ENCODE measurements at places on chromosomes 7 and 10.

DNA sequence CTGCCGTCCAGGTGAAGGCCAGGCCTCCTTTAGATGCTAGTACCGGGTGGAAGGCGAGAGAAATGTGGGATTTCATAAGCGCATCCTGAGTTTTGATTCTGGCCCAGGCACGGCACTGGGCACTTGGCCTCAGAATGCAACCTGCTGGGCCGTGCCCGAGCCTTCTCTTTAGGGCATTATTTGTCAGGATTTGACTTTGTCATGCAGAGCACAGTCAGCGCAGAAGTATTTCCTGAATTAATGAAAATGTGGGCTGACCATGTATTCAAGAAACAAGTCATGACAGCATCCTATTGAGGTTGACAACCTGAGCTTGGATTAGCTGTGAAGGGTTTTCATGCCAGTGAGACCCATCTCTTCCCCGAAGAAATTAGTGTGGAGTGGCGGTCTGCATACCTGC lies 34.4 kb downstream of the RCC1L start:
- DNase-seq = no peak

DNA sequence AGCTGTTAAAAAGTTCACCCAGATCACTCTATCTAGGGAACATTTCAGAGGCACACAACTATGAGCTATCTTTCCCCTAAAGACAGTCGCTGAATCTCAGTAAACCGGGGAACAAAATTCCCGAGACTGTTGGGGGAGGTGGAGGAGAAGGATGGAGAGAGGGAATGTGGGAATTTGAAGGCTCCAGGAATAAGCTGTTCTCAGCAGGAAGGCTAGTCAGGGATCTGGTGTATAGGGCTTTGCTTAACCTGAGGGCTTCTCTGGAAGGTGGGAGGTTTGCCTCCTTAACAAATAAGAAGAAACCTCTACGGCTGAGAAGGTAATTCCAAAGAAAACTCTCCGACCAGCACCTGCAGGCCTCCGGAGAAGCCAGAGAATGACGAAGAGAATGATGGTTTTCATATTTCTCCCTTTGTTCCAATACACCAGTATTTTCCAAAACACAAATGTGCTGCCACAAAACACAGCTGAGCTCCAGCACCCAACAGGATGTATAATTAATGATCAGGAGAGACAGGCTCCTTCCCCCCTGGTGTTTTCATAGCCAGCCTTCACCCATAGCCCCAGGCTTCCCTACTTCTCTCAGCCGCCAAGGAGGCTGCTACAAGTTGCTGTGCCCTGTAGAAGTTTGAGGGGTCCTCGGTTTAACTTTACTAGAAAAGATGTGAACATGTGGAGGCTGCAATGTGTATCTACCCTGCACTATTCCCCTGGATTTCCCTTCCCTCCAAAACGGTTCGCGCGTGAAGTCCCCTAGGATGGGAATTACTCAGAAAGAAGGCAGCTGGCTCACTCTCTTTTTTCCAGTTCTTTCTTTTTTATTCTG lies 2.0 kb downstream of the KCNMA1 start:
- no peak for DNase-seq

DNA sequence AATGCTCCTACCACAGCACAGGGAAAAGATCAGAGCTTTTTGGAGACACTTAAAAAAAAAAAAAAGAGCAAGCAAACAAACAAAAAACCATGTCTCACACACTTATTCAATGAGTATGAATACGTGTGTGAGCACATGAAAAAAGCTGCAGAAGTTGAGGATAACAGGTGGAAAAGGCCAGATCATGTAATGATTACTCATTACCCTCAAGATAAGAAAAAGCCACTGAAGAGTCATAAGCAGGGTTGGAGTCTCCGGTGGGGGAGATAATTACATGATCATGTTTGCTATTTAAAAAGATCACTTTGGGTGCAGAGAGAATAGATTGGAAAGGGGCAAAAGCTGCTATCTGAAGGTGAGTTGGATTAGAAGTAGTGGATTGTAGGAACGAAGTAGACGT lies 77.0 kb downstream of the POU6F2 start:
- DNase-seq = no peak

DNA sequence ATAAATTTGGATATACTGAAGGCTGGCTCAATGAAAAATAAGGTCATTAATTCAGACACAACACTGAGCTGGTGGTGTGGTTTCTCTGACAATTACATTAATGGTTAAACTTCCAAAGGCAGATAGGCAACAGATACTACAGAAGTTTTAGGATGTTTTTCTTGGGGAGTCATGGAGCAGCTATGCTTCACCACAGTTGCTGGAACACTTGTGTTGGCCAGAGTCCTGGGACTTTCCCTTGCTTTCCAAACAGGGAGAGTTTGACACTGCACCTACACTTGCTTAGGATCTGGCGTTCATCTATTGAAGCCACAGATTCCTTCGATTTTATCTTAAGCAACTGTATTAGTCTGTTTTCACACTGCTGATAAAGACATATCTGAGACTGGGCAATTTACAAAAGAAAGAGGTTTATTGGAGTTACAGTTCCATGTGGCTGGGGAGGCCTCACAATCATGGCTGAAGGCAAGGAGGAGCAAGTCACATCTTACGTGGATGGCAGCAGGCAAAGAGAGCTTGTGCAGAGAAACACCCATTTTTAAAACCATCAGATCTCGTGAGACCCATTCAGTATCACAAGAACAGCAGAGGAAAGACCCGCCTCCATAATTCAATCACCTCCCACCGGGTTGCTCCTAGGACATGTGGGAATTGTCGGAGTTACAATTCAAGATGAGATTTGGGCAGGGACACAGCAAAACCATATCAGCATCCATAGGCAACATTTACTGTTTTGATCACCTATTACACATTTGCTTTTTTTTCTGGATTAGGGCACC lies 27.8 kb upstream of the TMEM178B start:
- no peak for DNase-seq

GRCh38 chr10:77498210-77498609 lies 139.4 kb downstream of the KCNMA1 start:
- no peak for DNase-seq

- peak; percentile 5 for DNase-seq
Observed at GRCh38 chr10:78258323-78259030, 224.8 kb downstream of the RPS24 start.

GRCh38 chr7:43018446-43018845 lies 86.3 kb downstream of the MRPL32 start:
- no peak for DNase-seq

GRCh38 chr10:125016611-125017202 lies 74.8 kb downstream of the ZRANB1 start:
- no peak for DNase-seq

DNA sequence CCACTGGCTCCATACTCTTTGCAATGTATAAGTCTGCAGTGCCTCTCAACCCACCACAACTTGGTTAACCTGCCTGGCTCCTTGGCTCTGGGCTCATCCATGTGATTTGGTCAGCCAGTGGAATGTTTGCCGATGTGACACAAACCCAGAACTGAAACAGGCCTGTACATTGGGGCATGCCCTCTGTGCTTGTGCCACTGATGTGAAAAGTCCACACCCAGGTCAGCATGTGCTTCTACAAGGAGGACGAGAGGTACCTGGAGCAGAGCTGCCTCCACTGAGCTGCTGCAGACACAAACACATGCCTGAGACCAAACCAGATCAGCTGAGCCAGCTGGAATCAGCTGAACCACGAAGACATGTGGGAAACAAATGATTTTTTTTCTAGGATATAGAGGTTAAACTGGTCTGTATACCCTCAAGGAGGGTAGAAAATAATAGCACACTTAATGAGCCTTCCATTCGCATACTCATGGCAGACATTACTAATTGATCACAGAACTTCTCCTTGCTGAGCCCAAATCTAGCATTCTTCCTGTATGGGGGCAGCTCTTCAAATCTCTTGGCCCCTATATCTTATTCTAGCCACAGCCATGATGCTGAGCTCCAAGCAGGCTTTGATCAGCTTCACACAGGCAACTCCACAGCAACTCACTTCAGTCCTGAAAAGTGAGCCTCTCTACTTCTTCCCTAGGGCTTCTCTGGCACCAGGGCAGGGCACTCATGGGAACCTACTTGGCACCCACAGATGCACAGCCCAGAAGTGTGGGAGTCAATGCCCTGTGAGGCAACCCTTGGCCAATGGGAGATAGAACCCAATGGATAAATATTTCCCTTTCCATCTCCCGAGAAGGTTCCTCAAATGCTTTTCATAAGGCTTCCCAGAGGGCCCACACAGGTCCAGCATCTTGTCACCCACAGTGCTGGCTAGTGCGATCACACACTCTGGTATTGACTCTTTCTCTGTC lies 18.6 kb downstream of the PYROXD2 start:
- no peak for DNase-seq

GRCh38 chr10:104641937-104642657 lies 1.0 kb downstream of the SORCS3 start:
- DNase-seq = no peak

DNA sequence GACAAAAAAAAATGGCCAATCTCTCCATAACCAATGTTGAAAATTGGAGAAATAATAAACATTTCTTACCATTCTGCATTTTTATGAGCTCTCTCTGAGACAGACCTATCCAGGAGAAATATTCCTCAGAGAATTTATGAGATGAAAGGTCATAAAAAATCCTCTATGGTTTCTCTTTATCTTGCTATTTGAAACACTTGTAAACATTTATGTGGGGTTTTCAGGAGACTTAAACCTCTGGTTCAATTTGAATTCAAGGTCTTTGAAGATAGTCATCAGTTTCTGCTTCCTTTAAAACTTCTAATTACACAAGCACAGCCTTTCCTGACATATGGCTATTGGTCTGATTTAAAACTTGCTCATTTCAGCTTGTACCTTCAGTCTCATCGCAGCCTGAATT lies 78.5 kb upstream of the APBB1IP start:
- no peak for DNase-seq

GRCh38 chr10:11118686-11119085 lies 101.0 kb downstream of the CELF2 start:
- DNase-seq = no peak

DNA sequence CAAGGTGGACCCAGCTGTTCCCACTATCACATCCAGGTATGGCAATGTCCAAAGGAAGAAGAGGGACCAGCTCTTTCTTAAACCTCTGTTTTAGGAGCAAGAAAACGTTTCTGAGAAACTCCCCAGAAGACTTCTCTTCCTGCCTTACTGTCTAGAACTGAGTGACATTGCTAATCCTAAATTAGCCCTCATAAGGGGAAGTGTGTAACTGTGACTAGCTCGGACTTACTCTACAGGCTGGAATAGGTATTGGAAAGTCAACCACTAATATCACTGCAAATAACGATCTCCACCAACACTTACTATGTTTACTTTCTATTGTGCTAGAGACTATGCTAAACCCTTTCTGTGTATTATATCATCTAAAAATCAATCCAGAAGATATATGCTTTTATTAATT lies 49.9 kb upstream of the RELN start:
- no peak for DNase-seq

DNA sequence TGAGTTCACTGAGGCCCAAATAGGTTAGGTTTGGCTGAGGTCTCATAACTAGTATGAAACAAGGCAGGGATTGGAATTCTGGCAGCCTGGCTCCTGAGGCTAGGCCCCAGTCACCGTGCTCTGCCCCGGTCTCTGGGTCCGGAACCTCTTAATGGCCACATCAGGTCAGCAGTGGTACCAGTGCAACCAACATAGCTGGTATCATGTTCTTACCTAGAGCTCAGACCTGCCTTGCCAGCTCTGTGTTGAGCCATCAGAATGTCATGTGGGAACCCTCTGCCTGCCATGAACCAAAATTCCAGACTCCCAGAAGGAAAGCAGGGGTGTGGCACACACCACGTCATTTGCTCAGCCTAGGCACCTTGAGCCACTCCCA lies 56.5 kb downstream of the ZNF467 start:
- no peak for DNase-seq

DNA sequence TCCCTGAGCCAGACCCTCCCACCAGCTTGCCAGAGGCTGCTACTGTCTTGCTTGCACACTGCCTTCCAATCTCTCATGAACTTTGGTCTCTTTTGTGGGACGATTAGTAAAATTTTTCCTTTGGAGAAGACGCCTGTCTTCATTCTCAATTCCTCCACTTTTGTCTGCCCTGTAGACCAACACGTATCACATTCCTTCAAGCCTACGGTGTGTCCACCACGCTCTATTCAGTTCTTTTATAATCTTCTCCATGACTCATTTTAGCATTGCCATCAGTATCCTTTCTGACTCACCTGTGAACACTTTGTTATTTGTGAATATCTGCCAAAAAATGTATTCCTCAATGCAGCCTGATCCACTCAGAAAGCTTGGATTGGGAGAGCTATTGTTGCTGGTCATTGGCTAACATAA lies 1.4 kb downstream of the GIMAP5 start:
- DNase-seq = no peak

- no peak for DNase-seq
Observed at GRCh38 chr10:23421397-23421796, 17.5 kb upstream of the OTUD1 start.

DNA sequence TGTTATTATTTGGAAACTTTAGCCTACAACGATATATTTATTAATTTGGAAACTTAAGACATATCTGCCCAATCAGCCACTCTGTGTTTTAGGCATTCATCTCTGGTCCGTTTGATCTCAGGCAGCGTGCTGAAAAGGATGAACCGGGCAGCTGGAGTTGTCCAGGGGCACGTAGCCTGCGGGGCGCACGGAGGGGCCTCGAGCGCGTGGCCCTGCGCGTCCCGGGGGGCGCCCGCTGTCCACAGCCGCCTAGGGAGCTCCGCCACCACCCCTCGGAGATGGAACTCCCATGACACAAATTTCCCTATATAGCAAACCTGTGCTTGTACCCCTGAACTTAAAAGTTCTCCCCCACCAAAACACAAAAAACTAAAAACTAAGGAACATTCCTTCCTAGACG lies 24.3 kb upstream of the MKI67 start:
- DNase-seq = no peak

DNA sequence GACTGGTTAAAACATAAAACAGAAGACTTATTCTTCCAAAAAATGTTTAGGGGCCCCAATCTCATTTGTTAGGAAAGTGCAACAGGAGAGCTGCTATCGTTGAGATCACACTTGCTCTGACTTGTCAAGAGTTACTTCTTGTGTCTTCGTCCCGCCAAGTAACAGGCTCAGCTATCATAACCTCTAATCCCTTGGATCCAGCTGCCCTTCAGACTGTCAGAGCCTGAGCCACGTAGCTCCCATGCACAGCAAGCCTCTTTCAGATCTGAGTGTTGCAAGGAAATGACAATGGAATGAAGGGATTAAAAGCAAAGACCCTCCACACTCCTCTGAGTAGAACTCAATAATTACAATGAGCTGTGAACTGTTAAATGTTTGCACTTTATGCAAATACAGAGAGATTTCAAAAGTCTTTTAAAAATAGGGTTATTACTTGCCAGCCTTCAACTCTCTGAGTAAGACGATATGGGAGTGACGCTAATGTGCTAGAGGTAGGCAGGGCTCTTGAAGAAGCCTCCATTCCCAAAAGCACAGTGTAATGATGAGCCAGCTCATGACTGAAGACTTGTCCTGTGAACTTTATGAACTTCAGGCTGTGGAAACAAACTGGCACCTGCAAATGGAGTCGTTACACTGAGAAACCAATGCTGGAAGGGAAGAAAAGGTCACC lies 28.4 kb upstream of the CDK13 start:
- no peak for DNase-seq

GRCh38 chr7:112381311-112382091 lies 68.8 kb upstream of the IFRD1 start:
- DNase-seq = no peak
